ENCODE measurements at places on chromosomes 2 and 18.
A peak's percentile ranks its signal among the peaks of the same experiment; 100 is the strongest.

- DNase-seq, result no peak
Measured at GRCh38 chr2:64166637-64167420, 22.6 kb upstream of the PELI1 start.

DNA sequence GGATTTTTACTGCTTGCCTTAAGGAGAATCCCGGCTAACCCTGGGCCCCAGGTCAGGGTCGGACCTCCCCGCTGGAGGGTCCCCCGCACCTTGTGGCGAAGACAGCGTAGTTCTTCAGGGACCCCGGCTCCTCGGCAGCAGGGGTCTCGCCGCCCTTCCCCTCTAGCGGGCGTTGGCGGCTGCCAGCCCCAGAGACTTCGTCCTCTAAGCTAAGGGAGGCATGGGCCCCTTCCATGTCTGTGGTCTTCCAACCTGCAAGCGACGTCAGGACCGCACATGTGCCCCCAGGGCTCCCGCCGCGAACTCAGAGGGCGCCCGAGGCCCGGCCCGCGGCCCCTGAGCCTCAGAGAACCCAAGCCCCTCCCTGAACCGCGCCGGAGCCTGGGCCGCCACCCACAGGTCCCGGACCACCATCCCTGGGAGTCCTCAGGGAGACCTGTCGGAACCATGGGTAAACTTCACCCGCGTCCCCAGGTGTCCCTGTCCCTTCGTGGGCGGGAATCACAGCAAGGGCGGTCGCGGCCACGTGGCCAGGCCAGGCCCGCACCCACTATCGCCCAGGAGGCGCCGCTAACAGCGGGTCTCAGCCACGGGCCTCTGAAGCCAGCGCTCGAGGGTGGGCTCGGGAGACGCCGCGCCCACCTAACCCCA lies 562 bp downstream of the ANKMY1 start:
- DNase-seq, result peak; percentile 46

GRCh38 chr2:16613539-16614011 lies 52.1 kb downstream of the CYRIA start:
- DNase-seq, result no peak

GRCh38 chr2:66389651-66390131 lies 45.2 kb upstream of the MEIS1 start:
- no peak for DNase-seq

DNA sequence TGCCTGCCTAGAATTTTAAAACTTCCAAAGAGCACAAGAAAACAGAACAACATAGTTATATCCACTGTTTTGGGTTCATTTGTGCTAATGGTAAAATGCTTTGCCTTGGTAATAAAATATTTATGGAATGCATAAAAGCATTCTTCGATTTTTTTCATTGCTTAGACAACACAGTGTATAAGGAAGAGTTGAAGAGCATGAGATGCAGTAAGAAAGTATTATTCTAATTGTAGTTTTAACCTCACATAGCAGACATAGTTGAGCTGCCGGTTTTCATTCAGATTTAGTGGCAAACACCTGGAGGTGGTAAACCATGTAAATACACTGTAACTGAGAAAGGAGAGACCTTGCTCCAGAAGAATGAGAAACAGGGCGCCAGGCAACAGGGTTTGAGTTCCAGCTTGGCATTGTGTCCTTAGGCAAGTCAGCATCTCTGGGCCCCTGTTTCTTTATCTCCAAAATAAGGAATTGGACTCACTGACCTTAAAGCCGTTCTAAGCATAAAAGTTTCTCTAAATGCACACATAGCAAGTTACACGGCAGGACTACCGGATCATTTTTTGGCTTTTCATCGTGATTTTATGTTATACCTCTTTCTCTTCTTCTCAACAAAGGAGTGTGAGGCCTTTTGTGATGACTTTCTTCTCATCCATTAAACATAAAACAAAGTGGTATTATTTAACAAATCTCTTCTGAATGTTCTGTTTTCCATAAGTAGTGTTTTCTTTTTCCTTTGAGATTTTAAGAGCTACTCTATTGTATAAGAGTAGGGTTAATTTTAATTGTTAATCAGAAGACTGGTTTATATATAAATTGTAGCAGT lies 7.9 kb downstream of the UGP2 start:
- DNase-seq, result peak; percentile 20

GRCh38 chr2:8329660-8330622 lies 351.9 kb upstream of the ID2 start:
- DNase-seq, result no peak

DNA sequence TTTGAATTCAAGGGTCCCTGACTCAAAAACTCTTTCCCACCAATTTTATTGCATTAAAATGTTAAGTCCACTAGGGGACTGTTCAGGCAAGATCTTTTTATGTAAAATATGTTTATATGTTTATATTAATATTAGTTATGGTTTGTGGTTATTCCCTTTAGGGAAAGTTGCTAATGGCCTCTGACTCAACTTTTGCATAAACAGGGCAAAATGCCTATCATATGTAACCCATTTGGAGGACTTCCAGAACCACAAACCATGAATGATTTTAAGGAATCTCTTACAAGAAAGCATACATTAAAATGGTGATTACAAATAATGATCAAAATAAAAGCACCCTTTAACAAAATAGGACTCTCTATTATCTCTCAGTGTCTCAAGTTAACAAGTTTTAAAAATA lies 1484.5 kb upstream of the ZEB2 start:
- DNase-seq, result no peak

GRCh38 chr18:59041296-59041695 lies 98.4 kb upstream of the SEC11C start:
- no peak for DNase-seq

DNA sequence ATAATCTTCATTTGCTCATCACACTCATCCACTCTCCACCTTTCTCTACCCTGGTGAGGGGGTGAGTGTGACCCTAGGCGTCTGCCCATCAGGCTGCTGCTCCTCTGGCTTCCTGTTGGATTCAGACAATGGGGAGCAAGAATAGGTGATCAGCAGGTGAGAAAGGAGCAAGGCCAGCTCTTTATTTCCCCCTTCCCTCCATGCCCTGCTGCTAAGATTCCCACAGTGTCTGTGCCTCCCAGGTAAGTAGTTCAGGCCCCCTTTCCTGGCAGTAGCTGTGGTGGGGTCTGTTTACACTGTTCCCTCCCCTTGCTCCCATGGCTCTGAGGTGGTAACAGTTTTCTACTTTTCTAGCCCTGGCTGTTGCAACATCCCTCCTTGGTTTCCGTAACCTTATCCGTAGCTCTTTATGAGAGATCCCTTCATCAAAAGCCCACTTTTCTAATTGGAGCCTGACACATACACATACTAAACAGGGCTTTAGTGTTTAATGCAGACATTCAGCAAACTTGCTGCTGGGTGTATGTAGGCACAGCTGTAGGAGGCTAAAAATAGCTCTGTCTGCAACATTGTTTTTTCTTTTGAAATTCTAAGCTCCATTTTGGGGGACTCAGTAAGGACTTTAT lies 27.5 kb downstream of the MAP2 start:
- no peak for DNase-seq

GRCh38 chr2:219496825-219497494 lies 1.7 kb upstream of the GMPPA start:
- DNase-seq, result peak; percentile 26

DNA sequence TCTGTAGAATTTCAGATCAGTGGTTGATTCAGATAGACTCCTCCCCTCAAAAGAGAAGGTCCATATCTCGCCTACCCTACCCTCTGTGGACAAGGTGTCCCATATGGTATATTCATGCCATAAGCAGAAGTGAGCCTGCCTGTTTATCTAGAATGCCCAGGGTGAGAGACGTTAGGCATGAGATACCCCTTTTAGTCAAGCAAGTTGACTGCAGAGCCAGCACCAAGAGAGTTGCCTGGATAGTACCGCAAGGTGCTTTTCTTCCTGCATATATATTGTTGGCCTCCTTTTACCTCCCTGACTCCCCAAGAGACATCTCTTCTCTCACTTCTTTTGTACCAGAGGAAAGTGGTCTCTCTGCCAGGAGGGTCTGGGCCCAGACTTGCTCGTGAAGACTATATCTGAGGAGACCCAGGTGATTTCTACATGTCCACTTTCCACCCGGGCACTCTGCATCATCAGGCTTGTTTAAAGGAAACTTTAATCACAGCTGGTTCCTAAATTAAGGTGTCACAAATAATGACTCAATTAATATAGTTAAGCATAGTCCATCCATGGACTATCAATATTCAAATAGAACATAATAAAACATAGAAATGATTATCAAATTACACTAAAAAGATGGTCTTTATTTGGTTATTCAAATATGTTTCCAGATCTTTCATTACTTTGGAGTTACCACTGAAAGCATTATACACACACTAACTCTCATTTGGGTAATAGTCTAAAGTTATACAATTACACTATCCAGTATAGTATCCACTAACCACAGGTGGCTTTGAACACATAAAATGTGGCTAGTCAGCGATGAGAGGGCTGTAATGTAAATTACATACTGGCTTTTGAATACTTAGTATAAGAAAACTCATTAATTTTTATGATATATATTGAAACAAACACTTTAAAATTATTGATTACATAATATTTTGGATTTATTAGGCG lies 4.1 kb downstream of the ITGA4 start:
- peak; percentile 25 for DNase-seq

Measured in NCI-H526 (cell line).